Adipose tissue (tissue), 3 donors: ENCODE measurements at places on chromosomes 16 and 17. TPM values are rescaled to one million over a fixed set of nuclear protein-coding genes. Genes with fewer than 3 reads are reported as not detected.

Gene ERN1
- 2.0 TPM for polyA plus RNA-seq

Gene GPR139
- polyA plus RNA-seq: not detected

Gene SLFN13
- 1.7 TPM for polyA plus RNA-seq

Gene CES3
- polyA plus RNA-seq: 2.2 TPM

Gene PTX4
- polyA plus RNA-seq: 0.07 TPM

Gene ZNF286A
- polyA plus RNA-seq: 3.1 TPM

Gene DNAI2
- not detected for polyA plus RNA-seq

Gene ROGDI
- polyA plus RNA-seq: 19.5 TPM

Gene TMEM219
- polyA plus RNA-seq: 115 TPM

Gene PDILT
- polyA plus RNA-seq: 1.3 TPM

Gene C17orf113
- 0.12 TPM for polyA plus RNA-seq

Gene GP2
- polyA plus RNA-seq: 24,783 TPM

Gene CHST5
- not detected for polyA plus RNA-seq

Gene TERB1
- polyA plus RNA-seq: not detected

Gene ABCC12
- not detected for polyA plus RNA-seq

Gene HP
- 576 TPM for polyA plus RNA-seq

Gene KRTAP9-4
- polyA plus RNA-seq: not detected

Gene TMIGD1
- polyA plus RNA-seq: not detected

Gene TGFB1I1
- 32.0 TPM for polyA plus RNA-seq

Gene SLC52A1
- polyA plus RNA-seq: not detected

Gene MON1B
- polyA plus RNA-seq: 22.9 TPM

Gene ZNF629
- polyA plus RNA-seq: 5.6 TPM

Gene TMEM235
- not detected for polyA plus RNA-seq

Gene LGALS9C
- polyA plus RNA-seq: 0.07 TPM
